HEK293T (cell line): ENCODE measurements at places on chromosomes 11 and 22.

- no peak for DNase-seq
Measured at GRCh38 chr11:64518928-64519327, 72.1 kb upstream of the SLC22A12 start.

- DNase-seq = no peak
Measured at GRCh38 chr22:37566329-37566837, 6.1 kb downstream of the CDC42EP1 start.

DNA sequence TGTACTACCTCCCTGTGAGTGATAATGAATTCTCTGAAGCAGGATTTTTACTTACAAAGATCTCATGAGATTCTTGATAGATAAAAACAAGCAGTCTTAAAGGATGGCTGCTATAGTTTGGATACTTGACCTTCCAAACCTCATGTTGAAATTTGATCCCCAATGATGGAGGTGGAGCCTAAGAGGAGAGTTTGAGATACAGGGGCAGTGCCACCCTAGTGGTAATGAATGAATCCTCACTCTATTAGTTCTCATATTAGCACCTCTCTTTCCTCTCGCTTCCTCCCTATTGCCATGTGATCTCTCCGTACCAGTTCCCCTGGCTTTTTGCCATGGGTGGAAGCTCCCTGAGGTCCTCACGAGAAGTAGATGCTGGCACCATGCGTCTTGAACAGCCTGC is 37.9 kb upstream of the OR8B8 start:
- no peak for DNase-seq

DNA sequence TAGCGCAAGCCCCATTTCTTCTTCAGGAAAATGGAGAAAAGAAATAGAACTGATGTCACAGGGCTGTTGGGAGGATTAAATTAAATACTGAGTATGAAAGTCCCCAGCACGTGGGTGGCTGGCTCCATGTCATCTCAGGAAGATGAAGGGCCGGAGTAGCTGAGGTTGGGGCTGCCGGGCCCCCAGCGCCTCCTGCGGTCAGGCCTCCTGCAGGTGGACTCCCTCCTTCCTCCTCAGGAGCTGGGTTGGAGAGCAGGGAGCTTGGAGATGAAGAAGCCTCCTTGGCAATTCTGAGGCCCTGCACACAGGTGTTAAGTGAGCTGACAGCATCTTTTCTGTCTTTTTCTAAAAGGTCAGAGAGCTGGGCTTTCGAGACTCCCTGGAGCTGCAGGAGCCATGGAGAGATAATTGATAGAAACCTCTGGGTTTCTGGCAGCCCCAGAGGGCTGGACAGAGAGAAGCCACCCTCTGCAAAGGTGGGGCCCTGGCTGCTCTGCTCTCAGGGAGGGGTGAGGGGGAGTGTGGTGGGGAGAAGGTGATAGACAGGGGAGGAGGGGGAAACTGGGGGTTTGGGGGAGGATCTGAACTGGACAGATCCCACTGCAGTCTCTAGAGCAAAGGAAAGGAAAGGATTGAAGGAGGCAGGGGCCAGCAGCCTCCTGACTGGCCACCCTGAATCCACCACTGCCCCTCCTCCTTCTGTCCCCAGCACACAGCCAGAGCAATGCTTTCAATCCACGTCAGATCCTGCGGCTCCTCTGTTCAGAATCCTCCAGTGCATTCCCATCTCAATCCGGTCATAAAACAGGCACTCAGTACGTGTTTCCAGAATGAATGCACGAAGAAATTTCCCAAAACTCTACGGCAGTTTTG is 210.8 kb downstream of the CEP164 start:
- DNase-seq = no peak

GRCh38 chr11:65288706-65289536 is 25.7 kb upstream of the CDC42EP2 start:
- no peak for DNase-seq

DNA sequence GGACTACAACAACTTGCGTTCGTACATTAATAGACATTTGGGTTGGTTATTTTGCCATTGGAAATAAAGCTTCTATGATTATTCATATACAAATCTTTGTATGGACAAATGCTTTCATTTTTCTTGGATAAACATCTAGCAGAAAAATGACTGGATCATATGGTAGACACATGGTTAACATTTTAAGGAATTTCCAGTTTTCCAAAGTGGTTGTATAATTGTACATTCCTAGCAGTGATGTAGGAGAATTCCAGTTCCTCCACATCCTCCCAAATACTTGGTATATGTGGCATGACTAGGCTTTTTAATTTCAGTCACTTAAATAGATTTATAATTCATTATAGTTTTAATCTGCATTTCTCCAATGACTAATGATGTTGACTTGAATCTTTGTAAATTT is 246.2 kb upstream of the NCAM1 start:
- no peak for DNase-seq

GRCh38 chr11:105821372-105821771 is 200.7 kb downstream of the MSANTD4 start:
- DNase-seq = no peak
